Left ventricle myocardium superior (tissue), 1 donor: ENCODE measurements at places on chromosomes 4 and X.
A peak's percentile ranks its signal among the peaks of the same experiment; 100 is the strongest.

DNA sequence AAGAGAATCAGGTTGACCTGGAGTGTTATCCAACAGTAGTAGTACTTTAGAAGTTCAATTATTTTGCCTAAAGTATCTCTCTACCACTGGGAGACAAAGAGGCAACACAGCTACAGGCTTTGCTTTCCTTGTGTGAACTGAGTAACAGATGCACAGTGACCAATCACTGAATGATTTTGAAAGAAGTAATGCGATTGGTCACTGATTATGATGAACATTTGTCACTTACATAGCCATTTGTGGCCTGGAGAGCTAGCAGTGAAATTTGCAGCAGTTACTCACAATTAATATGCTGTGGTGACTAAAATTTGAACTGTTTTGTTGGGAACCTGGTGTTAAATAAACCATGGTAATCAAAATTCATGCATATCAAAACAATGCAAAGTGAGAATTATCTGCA, 508.7 kb upstream of the DIPK2B start:
- no peak for DNase-seq

DNA sequence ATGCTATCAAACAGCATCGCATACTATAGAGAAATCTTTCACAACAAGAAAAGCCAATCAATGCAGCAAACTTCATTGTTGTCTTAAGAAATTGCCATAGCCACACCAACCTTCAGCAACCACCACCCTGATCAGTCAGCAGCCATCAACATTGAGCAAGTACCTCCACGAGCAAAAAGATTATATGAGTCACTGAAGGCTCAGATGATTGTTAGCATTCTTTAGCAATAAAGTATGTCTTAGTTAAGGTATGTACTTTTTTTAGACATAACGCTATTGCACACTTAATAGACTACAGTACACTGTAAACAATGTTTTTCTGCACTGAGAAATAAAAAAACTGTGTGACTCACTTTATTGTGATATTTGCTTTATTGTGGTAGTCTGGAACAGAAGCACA, 37.8 kb upstream of the FUNDC1 start:
- DNase-seq = no peak

- DNase-seq = no peak
Measured at GRCh38 chrX:110086916-110087484, 84.1 kb downstream of the TMEM164 start.

GRCh38 chr4:20829617-20830357, 129.5 kb downstream of the PACRGL start:
- DNase-seq = no peak

DNA sequence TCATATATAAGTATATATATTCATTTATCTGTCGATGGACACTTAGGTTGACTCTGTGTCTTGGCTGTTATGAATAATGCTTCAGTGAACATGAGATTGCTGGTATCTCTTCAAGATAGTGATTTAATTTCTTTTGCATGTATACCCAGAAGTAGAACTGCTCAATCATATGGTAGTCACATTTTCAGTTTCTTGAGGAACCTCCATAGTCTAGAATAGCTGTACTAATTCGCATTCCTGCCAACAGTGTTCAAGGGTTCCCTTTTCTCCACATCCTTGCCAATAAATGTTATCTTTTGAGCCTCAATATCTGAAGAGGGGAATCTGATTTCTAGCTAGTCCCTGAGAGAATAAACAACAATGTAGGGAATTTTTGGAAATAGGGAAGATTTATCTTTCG, 32.4 kb upstream of the CCNG2 start:
- no peak for DNase-seq

DNA sequence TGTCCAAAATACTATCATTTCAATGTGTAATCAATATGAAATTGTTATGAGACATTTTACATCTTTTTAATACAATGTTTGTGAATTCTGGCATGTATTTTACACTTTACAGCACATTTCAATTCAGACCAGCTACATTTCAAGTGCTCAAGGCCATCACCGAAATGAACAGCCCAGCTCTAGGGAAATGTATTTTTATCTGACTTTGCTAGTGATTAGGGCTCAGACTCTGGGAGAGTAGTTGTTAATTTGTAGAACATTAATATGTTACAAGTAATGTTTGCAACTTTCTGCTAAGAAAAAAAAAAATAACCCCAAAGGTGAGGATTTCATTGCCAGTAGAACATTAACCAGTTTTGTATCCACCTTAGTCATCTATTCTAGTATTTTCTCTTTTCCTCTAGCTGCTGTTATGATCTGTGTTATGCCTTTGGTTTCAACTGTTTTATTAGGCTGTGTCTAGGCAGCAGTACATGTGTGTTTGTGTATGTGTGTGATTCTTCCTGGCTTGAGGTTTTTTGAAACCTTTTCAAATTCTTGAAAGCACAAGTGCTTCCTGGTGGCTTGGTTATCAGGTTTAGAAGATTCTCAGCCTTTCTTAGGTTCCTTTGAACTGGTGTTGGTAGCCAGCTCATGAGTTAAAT, 125.9 kb downstream of the NSUN7 start:
- no peak for DNase-seq

- peak; percentile 77 for DNase-seq
Measured at GRCh38 chr4:3880615-3881120, 114.5 kb downstream of the ADRA2C start.

DNA sequence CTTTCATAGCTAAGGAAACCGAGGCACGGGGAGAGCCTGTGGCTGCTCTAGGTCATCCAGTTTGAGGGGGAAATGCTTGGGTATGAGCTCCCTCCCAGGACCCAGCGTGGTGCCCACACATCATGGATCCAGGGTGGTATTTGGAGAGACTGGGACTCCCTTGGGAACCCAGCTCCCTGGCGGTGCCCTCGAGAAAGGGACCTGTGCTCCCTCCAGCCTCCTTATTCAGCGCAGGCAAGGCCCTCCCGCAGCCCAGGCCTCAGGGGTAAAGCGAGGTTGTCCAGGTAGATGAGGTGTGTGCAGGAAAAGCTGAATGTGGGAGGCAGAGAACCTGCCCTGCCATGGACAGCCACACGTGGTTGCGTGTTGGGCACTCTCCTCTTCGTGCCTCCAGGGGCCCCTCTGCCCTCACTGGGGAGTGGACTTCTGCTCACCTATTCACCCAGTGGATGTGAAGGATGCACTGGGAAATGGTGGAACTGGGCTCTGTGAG, 53.8 kb upstream of the GPR78 start:
- DNase-seq = peak; percentile 9

DNA sequence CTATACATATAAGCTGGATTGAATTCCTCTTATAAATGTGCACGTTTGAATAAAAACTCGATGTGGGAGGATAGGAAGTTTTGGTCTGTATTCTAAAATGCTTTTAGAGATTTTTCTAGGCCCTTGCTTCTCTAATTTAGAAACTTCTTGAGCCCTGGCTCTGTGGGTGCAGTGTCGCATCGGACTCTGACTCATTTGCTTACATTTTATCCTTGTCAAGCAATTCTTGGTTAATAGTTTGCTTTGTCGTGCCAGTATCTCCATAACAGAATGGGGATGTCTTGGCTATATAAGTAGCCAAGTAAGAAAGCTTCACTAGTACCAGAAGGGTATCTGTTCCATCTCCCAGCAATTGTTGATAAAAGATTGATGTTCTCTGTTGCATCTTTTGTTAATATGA, 10.7 kb downstream of the SGMS2 start:
- DNase-seq = no peak
